ENCODE measurements at places on chromosomes 12 and 14.

- no peak for DNase-seq
These were observed 62.3 kb downstream of the TMTC2 start for GRCh38 chr12:82749015-82749414.

DNA sequence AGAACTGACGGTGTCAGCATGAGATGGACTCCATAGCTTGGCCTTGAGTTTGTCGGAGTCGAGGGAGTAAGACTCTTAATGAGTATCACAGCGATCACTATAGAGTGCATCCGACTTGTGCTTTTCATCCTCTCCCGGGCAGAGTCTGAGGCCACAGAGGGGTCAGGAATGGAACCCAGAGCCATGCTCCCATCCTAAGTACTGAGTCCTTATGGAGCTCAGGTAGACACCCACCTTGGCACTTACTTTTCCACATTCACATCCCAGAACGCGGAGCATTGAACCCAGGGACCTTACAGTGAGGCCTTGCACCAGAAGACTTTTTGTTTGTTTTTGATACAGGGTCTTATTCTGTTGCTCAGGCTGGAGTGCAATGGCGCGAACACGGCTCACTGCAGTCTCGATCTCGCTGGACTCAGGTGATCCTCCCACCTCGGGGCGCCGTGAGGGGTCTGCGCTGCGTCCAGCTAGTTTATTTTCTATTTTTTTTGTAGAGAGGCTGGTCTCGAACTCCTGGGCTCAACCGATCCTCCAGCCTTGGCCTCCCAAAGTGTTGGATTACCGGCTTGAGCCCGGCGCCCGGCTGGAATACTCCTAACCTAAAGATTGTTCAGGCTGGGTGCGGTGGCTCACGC, 719 bp upstream of the SRSF9 start:
- no peak for DNase-seq

GRCh38 chr12:118357257-118358007, 15.3 kb downstream of the TAOK3 start:
- no peak for DNase-seq

GRCh38 chr14:61476105-61476753, 154.8 kb downstream of the PRKCH start:
- no peak for DNase-seq

- DNase-seq, result no peak
These were observed 157.9 kb downstream of the SAMD4A start for GRCh38 chr14:54724676-54725325.

DNA sequence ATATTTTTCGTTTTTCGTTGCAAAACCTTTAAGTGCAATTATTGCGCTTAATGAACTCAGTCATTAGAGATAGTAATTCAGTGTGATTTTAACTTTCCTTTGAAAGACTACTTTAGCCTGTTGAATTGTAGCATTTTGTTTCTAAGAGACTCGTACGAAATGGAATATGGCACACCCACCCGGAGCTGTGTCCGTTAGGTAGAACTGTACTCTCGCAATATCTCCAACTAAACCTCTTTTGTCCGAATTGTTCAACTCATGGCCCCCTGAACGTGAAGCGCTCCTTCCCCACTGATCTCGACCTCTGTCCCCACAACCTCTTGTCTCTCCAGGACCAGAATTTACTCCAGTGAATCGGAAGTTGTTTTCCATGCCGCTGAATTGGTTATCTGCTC, 800 bp downstream of the PCNX4 start:
- no peak for DNase-seq

DNA sequence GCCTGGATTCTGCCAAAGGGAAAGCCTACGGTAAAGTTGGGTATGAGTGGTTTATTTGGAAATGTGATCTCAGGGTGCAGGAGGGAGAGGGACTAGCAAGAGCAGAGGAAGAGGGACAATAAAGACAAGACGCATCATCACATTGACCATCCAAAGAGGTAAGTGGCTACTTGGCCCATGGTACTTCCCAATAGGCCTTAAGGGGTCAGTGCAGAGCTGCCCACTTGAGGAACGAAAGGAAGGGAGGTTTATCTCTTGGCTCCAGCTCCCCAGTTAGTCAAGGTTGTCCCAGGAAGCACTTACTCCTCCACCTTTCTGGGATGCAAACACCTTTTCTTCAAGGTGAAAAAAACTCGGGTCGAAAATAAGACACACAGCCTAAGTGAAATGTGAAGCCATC, 323.9 kb downstream of the TMEM132D start:
- no peak for DNase-seq

GRCh38 chr12:113880988-113881962, 84.8 kb downstream of the RBM19 start:
- DNase-seq, result no peak

GRCh38 chr14:47557894-47558293, 117.5 kb downstream of the MDGA2 start:
- no peak for DNase-seq

DNA sequence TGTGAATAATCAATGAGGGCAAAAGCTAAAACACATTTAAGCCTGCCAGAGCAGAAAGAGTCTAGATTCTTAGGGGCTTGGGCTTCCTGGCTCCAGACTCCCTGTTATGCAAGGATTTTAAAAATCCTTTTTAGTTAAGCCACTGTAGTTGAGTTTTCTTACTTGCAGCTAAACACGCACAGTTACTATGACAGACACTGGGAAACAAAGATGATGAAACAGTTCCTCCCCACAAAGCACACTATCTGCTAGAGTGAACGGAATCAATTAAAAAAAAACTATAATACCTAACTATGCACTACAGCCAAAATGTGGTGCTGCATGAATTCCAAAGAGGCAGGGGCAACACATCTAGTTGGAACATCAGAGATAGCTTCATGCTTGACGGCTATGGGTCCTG, 28.2 kb downstream of the RPS6KA5 start:
- DNase-seq, result no peak

GRCh38 chr14:30708157-30708556, 86.0 kb downstream of the SCFD1 start:
- no peak for DNase-seq

DNA sequence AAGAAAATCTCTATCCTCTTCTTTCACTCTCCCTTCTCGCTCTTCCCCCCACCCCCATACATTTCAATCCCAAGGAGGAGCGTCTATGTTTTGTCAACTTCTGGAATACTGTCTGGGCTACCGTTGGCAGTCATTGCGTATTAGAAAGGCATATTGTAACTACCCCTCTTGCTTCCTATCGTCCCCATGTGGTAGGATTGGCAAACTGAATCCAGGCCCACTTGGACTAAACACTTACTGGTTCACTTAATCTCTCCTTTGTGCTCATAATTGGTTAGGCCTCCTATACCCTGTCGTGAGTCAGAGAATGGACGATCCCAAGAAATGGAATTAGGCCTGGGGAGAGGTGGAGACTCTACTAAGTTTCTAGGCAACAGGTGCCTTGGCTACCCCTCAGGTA, 68.8 kb upstream of the SLC8A3 start:
- DNase-seq, result no peak

DNA sequence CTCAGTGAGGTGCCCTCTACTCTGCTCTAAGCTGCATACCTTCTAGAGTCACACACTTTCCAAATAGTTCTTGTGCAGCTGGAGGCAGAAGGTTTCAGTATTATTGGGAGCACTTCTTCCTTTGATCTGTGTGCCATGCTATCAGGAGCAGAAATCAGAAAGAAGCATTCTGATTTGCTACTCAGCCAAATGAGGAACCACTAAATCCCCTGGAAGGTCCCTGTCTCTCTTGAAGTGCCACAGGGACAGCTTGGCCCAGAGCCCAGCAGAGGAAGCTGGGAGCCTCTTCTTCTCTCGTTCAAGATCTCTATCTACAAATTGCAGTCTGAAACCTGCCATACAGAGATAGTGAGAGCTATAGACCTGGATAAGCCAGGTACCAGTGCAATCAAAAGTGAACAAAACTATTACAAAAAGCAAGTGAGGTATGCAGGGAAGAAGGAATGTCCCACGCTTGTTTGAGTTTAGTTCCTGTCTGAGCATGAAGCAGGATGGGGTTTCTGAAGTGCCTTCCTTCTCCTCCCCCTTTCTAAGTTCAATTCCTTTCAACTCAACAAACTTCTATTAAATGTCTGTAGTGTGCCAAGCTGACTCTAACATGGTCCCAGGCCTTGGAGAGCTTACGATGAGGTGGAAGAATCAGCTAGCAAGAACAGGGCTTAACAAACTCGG, 100.9 kb upstream of the PARP11 start:
- DNase-seq, result no peak

DNA sequence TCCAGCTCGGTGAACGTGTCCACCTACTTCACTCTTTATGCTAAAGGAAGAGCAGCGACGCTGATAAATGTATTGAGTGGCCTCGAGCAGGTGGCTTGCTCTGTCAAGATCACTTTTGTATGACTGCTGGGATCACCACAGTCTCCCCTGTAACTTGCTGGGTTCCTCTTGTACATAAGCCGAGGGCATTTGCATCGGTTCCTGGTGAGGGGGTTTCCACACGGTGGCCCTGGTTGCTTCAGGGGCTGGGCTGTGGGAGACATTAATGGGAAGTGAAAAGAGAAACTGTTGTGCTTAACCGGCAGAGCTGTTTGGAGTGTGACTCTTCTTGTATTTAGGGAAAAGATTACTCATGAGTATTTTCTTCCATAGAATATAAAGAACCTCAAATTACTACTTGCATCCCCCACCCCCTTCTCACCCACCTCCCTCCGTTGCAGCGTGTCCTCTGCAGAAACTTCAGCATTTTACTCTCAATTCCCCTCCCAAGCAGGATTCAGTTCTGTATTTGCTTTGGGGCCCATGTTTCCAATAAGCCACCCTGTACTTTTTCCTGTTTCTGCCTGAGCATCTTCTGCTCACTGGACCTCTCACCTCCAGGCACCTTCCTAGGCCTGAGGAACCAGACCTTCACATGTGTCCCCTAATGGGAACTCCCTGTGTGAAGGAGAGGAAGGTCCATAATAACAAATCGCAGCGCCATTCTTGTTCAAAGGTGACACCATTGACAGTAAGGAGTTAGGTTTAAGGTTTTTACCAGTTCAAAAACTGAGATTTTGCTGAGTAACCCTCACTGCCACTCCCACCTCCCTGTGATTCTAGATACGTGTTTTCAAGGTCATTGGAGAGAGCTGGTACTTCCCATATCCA, 187.0 kb downstream of the ETV6 start:
- DNase-seq, result no peak

DNA sequence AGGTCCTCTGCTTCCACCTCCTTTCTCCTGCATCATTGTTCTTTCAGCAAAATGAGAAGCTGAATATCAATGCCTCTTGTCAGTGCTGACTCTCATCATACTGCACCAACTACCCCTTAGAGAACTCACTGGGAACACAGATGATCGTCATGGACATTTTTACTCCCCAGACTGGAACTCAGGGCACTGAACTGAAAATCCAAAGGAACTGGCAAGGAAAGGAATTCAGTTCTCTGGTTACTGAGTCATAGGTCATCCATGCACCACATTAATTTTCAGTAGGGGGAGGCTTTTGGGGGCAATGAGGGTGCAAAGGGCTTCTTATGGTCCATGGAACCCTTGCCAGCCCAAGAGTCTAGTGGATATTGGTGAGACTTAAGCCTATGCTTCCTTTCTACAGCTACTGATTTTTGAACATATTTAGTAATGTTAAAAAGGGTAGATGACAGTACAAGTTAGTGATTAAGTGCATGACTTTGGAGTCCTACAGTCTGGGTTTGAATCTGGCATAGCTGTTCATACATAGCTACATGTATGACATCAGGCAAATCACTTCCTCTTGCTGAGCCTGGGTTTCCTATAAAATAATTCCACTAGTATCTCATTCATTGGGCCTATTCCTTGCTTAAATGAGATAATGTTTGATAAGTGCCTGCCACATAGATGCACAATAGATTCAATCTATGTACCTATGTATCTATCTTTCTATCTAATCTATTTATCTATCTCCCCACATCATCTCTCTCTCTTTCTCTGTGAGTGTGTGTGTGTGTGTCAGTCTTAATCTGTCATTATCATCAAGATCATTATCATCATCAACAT, 29.2 kb downstream of the BBS10 start:
- no peak for DNase-seq

DNA sequence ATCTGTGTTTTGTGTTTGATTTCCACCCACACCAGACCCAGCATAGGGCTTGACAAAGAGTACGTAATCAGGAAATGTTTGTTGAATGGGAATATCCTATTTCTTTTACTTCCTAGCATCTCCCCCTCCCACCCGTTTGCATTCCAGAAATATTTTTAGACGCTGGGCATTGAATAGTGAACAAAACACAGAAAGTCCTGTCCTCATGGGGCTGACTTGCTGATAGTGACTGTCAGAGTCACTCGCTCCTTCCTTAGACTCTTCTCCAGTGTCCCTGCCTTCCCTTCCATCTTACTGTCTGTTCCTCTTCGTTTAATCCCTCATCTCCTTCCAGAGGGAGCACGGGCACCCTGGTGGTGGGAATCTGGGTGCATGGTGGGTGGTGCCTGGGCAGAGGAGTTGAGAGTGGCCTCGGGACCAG, 53.6 kb downstream of the SLC25A47 start:
- no peak for DNase-seq

DNA sequence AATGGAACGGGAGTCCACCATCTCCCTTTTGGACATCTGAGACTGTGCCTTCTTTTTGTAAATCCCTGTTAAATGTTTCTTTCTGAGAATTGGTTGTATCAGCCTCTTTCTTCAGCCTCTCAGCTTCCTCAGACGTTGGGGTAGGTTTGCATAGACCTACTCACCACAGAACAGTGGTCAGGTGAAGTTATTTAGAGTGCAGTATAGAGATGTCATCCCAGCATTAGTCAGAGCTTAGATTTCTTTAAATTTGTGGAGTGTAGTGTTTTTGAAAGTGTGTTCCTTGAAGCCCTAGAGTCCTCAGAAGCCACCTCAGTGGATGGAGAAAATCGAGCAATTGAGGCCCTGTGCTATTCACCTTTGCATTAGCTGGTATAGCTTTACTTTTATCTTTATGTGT, 8.9 kb upstream of the EEA1 start:
- no peak for DNase-seq

DNA sequence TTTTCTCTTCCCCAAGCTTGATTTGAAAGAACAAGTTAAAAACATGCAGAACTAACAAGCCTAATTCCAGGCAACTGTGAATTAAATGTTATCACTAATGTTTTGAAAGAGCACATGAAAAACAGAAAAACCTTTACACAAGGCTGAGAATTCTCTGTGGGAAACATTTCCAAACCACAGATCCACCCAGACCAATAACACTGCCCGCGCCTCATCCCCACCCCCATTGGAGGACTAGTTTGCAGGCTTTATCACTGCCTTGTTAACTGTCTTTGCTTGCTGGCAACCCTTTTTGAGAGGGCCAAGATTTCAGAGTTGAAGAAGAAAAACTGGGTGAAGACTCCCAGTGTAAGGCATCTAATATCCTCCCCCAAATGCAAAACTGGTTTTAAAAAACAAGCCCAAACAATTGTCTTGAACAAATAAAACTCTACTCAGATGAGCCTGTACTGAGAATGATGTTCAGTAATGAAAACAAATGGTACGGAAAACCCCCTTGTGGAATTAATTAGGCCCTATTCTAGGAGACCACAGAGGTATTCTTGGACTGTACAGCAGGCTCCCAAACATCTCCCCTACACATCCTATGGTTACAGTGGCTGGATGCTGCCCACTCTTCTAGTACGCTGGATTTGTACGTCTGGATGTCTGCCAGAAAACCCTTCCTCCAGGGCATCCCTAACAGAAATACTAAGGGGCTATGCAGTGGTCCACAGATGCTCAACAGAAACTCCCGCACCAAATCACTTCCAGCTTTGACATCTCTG, 5.8 kb downstream of the MAX start:
- DNase-seq, result no peak

All from stimulated activated CD8-positive, alpha-beta memory T cell treated with anti-CD3 and anti-CD28 coated beads, Interleukin-15, amount 100 ng/mL, for 1 hour (primary cell).